ENCODE measurements at places on chromosomes 4 and X.

- DNase-seq, result no peak
Measured at GRCh38 chrX:115579786-115580294, 18.9 kb downstream of the PLS3 start.

- DNase-seq, result peak; percentile 27
Measured at GRCh38 chrX:154019633-154020528, at the start of gene IRAK1. Gene IRAK1, minus strand, starts transcription at chrX:154019902. Its CDS starts 90 bp downstream, at chrX:154019812.

DNA sequence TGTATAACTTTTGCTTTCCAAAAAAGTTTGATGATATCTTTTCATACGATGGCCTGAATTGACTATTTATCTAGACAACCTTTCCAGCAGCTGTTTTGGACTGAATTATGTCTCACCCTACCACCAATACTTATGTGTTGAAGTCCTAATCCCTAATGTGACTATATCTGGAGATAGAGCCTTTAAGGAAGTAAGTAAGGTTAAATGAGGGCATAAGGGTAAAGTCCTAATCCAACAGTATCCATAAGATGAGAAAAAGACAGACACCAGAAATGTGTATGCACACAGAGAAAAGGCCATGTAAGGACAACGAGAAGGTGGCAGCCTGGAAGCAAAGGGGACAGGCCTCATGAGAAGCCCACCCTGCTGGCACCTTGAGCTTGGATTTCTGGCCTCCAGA is 86.6 kb upstream of the PPARGC1A start:
- DNase-seq, result no peak

GRCh38 chr4:122163767-122164166 is 11.6 kb downstream of the BLTP1 start:
- no peak for DNase-seq

DNA sequence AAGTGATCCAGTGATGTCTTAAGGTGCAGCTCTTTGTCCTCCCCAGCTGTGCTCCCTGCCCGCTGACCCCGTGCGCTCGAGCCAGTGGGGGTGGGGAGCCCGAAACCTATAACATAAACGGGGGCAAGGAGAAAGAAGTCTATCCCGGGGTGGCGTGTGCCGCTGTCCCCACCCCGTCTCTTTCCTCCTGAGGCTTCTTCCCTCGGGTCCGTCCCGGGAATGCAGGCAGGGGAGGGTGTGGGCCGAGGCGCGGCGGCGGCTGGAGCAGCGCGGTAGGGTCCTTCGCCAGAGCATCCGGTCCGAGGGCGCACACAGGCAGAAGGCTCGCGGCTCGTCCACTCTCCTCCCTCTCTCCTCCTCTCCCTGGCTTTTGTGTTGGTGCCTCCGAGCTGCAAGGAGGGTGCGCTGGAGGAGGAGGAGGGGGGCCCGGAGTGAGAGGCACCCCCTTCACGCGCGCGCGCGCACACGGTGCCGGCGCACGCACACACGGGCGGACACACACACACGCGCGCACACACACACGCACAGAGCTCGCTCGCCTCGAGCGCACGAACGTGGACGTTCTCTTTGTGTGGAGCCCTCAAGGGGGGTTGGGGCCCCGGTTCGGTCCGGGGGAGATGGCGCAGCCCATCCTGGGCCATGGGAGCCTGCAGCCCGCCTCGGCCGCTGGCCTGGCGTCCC is at the start of gene RAB33A:
Gene RAB33A, plus strand, starts transcription at position 517 of the 681 bp plus-strand sequence. Its CDS starts 101 bp downstream, at position 618.
- DNase-seq, result no peak

GRCh38 chrX:150224676-150225075 is 138.4 kb upstream of the MAMLD1 start:
- DNase-seq, result no peak

GRCh38 chr4:104073229-104073628 is 353.4 kb upstream of the TACR3 start:
- DNase-seq, result no peak

- DNase-seq, result no peak
Measured at GRCh38 chr4:83267830-83268475, 16.6 kb downstream of the COQ2 start.

DNA sequence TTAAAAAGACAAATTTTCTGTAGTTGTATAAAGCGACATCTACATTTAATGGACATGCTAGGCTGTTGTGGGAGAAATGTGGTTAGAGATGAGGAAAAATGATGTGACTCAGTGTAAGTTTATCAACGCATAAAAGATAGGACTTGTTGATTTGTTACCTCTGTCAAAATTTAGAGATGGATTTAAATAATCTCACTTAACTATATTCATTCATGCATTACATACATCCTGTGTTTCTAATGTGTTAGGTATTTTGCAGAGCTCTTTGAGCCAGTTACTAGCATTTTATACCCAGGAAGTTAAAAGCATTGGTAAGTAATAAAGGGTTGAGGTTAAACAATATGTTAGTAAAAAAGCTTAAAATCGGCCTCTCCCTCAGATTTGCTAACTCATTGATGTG is 34.3 kb downstream of the METAP1 start:
- DNase-seq, result no peak

- no peak for DNase-seq
Measured at GRCh38 chr4:152074573-152074972, 313.8 kb upstream of the GATB start.

GRCh38 chrX:97672608-97673007 is 788.9 kb downstream of the RPA4 start:
- no peak for DNase-seq

DNA sequence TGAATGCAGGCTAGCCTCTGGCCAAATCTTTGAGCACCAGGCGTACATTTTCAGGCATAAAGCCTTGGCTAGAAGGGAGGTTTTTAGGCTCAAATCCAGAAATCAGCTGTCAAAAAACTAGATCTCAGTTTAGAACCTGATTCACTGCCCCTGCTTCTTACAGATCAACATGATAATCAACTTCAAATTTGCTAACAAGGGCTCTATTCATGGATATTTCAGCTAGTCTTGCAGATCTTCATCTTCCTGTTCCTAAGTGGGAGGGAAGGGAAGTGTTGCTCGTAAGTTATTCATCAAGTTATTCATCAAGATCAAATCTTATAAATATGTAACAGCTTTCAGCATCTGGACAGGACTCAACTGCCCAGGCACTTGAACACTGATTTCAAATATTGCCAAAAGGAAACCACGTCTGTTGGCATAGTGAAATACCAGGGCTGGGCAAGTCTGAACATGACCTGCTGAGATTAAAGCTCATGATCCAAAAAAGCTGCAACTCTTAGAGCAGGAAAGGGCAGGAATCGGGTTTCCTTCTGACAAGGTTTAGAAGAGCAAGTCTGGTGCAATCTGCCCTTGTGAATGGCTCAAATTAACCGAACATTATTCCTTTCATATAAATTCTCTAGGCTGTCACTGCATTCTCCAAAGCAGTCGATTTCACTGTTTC is 200.3 kb downstream of the PDGFC start:
- peak; percentile 93 for DNase-seq

DNA sequence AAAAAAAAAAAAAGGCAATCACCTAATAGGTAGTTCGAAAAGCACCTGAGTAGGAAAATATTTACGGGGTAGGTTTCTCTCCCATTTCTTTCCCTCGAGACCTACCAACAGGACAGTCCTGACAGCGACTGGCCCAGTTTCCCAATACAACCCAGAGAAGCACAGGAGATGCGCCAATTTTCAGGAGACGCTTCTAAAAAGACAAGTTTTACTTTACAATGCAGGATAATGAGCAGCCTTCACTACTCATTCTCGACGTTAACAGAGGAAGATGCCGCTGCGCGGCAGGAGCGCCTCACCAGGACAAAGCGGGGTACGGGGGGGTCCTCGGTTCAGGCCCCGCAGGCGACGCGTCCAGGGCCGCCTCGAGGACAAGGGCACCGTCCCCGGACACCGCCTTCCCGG is 708 bp downstream of the BCLAF3 start:
- peak; percentile 0 for DNase-seq

GRCh38 chr4:2263926-2264321 is 2.0 kb upstream of the MXD4 start:
- DNase-seq, result no peak

DNA sequence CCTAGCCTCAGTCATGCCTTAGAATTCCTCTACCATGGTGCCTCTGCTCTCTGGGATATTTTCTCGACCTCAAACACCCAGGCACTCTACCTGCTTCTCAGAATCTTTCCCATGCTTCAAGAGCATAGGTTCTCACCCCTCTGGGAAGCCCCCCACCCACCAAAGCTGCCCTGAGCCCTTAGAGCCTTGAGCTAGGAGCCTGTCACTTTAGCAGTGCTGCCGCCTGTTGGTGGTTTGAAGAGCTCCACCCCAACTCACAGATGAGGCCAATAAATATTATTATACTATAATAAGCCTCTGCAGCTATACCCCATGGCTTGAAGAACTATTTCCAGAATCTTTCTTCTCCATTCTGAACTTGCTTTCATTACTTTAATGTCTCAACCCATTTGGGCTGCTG is 109.7 kb downstream of the RTL5 start:
- DNase-seq, result no peak

DNA sequence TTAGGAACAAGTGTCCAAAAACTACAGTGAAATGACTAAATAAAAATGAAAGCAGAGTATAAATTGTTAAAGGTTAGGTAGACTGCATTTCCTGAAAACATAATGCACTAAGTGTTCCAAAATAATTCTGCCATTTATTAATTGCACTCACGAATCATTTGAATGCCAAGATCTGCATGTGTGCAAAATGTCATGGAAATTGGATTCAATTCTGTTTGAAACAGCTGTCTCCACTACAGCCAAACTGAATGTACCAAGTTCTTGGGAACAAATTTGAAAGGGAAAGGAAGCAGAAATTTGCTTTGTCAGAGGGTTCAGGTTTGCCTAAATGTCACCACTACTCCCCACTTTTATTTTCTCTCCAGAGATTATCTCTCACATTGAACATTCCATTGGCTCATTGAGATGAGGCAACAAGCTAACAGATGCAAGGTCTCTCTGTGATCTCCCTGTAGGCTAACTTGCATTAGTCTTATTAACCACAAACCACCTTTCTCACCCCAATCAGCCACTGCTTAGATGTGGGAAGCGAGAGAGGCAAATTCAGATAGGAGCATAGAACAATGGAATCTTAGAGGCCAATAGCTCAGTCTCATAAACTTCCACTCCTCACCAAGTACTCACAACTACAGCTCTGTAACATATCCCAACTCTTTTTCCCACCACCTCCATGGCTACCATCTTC is 226.6 kb downstream of the KDR start:
- no peak for DNase-seq

- DNase-seq, result no peak
Measured at GRCh38 chrX:154294791-154295574, at the start of gene TEX28. Gene TEX28, minus strand, starts transcription at chrX:154295124. Its CDS starts 3,007 bp downstream, at chrX:154292117.

GRCh38 chr4:99833756-99834155 is 17.1 kb downstream of the DAPP1 start:
- DNase-seq, result no peak

DNA sequence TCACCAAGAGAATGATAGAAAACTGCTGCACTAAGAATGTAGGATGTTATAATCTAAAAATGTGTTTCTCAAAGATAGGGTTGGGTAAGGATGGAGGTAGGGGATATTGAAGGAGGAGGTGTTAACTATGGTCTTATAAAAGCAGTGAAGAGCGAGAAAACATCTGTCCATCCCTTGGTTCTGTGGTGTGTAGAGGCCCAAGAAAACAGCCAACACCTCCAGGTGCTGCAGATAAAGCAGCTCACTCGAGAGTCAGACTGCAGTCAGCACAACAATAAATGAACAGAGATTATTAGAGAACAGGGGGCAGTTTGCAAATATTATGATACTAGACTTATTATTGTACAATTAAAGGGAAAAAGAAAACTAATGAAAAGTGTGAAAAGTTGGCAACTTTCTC is 141.5 kb downstream of the CAMK2D start:
- no peak for DNase-seq

GRCh38 chrX:50579955-50580354 is 109.3 kb upstream of the DGKK start:
- DNase-seq, result peak; percentile 38

- DNase-seq, result no peak
Measured at GRCh38 chr4:87762311-87762710, 37.0 kb upstream of the IBSP start.

- DNase-seq, result peak; percentile 92
Measured at GRCh38 chr4:185774845-185775680, 36.9 kb downstream of the SORBS2 start.

DNA sequence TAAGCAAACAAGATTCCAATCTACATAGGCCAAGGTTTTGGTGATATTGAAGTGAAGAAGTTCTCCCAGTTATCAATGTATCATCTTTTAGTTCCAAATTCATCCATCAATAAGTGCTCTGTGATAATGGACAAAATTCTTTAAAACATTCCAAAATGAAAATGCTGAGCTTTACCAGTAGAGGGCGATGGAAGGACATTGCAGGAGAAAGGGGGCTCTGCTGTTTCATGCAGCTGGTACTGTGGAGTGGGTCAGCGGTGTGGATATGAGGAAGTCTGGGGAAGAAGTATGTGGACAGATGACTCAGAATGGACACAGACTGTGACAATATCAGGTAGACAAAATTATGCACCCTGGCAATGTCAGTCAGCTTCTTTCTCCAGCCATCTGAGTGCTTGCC is 46.6 kb upstream of the HS6ST2 start:
- DNase-seq, result peak; percentile 4

DNA sequence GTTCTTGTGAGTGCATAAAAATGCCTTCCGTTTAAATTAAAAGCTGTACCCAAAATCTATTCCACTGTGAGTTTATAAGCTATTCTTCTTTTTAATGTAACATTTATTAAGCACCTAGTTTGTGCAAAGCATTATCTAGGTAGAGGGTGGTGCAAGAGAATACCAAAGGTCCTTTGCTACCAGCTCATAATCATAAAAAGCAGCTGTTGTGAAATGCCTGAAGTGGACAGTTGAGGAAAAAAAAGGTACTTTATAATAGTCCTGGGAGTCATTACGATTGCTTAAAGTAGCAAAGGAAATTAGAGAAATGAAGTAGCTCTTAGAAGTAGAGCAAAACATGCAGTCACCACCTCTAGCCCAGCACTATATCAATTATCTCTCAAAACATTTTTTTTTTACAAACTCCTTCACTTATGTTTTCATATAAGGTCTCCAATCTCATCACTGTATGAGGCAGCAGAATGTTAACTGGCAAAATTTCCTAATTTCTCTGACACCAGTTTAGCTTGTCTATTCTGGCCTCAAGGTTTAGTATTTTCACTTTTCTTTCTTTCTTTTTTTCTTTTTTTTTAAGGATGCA is 2.1 kb downstream of the MBNL3 start:
- no peak for DNase-seq

DNA sequence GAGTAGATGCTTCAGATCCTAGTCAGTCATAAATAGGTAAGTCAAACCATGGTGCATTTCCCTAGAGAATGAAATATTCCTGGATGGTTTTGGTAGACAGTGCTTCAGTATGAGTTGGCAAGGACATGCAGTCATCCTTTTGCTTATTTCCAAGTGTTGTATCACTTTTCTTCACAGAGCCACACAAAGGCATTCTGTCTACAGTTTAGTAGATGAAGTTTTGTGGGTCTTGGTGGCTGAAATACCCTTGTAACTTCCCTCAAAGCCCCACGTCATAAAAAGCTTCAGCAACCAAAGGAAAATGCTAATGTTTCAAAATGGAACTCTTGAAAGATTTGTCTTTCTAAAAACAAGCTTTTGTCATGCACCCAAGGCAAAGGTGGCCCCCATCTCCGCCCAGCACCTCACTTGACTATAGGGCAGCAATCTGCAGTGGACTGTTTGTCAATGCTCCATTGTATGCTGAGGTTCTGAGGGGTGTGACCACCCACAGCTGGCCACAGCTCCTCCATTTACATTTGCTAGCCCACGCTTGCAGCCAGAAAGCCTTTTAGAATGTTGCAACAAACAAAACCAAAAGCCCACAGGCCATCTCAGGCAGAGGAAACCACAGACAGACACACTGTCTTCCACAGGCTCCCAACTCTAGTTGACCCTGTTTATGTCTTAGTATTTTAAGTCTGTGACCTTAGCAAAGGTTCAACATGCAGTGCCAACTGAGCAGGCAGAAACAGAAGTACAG is 87.1 kb upstream of the FAM9C start:
- DNase-seq, result peak; percentile 6
